ENCODE measurements at places on chromosomes 4 and X.

- DNase-seq = no peak
These were observed 87.0 kb upstream of the TSPAN5 start for GRCh38 chr4:98745366-98745765.

- DNase-seq = no peak
These were observed 10.3 kb upstream of the TRMT2B start for GRCh38 chrX:101062176-101062575.

DNA sequence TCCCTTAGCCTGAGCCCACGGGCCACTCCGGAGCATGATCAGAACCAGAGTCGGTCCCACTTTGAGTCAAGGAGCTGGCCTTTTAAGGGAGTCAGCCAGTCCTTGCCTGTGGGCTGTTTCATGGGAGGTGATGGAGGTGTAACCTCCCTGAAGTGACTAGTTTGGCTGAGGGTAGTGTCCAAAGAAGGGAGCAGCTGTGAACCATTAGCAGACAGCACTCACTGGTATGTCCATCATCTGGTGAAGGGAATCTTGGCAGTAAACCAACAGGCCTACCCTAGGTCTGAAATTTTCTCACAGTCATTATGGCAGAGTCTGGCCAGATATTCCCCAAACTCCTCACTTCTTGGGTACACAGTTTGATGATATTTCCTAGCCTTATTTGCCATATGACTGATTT is 12.3 kb upstream of the REPS2 start:
- no peak for DNase-seq

GRCh38 chrX:153499341-153499740 is 4.6 kb downstream of the BGN start:
- DNase-seq = no peak

- peak; percentile 15 for DNase-seq
These were observed 5.6 kb downstream of the OTC start for GRCh38 chrX:38357747-38358673.

- no peak for DNase-seq
These were observed 216.0 kb downstream of the PTTG2 start for GRCh38 chr4:38176165-38176564.

DNA sequence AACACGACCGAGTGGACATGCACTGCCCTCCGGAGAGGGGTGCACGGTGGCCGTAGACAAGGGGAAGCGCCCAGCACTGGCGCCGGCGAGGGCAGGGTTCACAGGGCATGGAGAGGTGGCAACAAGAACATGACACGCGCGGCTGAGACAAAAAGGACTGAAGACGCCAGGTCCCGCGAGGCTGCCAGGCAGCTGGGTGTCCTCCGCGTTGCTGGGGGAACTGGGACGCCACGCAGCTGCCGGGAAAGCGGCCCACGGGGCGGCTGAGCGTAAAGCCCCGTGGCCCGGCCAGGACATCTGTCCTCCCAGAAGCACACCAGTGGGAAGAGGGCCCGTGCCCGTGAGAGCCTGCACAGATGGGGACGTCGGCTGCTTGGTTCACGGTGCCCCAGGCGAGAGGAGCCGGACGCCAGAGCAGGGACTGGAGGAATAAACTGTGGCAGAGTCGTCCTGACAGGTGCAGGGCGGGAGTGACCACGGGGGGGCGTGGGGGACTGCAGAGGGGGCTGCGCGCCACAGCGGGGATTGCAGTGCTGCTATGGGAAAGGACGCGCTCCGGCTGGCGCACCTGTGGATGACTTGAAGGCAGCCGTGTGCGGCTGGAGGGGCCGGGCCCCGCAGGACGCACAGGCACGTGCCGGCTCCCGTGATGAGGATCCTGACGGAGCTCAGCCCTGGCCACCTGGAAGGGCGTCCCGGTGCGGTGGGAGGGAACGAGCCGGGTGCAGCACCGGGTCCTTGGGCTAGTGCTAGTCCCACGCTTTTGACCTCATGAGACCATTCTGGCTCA is 32.1 kb upstream of the GTPBP6 start:
- no peak for DNase-seq

DNA sequence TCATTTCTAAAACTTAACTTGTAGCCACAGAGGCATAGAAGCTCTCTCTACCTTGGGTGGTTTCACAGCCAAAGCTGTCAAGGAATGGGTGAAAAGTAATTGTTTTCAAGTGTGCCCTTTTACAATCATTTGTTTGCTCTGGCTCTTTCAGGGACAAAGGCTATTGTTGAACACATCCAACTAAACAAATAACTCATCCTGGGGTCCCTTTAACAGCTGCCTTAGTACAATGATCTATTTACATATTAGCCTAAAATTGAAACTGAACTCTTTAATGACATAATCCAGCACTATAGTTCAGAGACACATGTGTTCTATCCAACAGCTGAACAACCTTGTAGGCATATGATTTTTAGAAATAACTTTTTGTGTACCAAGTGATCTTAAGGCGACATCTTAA is 3.7 kb downstream of the HHIP start:
- peak; percentile 57 for DNase-seq

DNA sequence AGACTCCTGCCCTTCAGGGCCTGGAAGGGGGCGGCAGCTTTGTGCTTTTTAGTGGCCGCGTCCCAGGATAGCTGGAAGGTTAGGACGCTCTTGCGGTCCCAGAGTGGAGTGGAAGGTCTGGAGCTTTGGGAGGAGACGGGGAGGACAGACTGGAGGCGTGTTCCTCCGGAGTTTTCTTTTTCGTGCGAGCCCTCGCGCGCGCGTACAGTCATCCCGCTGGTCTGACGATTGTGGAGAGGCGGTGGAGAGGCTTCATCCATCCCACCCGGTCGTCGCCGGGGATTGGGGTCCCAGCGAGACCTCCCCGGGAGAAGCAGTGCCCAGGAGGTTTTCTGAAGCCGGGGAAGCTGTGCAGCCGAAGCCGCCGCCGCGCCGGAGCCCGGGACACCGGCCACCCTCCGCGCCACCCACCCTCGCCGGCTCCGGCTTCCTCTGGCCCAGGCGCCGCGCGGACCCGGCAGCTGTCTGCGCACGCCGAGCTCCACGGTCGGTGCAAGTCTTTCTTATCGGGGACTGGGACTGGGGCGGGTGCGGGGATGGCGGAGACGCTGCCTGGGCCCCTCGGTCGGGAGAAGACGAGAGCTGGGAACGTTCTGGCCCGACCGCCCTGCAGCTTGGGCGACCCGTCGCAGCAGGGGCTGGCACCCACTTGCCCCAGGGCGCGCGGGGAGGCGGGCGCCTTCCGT is at the start of gene EDNRA:
EDNRA (plus strand) TSS at position 207 of the 686 bp plus-strand sequence. CDS start 4,585 bp downstream, outside the sequence.
- no peak for DNase-seq

GRCh38 chrX:153184787-153185186 is 5.7 kb downstream of the MAGEA1 start:
- peak; percentile 18 for DNase-seq

- DNase-seq = no peak
These were observed 1099.9 kb downstream of the RAPGEF2 start for GRCh38 chr4:160202802-160203201.

DNA sequence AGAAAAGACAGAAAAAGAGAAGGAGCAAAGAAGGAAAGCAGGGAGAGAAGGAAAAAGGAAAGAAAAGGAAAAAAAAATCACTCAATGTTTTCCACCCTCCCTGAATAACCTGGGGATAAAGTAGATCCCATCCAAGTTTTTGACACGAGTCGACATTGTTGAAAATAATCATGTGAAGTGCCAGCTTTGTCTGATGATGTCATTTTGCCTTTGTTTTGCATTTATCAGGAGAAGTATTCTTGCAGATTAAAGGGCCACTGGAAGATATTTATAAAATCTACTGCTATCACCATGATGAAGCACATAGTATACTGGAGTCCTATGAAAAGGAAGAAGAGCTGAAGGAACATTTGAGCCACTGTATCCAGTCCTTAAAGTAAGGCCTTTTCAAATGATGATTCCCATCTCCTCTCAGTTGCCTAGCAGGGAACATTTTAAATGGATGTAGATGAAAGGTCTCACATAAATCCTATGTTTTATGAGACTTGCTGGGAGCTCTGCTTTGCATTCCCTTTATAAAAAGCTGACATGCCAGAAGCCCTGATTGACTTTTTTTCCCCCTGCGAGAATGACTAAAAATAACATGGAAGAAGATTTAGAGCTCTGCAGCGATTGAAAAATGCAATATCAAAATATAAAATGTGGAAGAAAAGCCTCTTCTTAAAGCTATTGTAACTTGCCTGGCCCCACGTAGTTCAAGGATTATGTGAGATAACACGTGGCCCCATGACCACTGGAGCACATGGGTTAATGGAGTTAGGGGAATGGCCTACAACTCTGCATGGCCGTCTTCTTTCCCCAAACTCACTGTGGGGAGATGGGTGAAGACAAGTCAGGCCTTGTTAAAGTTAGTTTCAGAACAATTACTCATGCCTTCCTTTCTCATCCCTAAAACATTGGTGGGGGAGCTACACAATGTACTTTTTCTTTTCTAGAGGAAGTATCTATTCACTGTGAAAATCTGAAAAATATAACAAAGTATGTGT is 77.5 kb downstream of the INTS12 start:
- DNase-seq = no peak

DNA sequence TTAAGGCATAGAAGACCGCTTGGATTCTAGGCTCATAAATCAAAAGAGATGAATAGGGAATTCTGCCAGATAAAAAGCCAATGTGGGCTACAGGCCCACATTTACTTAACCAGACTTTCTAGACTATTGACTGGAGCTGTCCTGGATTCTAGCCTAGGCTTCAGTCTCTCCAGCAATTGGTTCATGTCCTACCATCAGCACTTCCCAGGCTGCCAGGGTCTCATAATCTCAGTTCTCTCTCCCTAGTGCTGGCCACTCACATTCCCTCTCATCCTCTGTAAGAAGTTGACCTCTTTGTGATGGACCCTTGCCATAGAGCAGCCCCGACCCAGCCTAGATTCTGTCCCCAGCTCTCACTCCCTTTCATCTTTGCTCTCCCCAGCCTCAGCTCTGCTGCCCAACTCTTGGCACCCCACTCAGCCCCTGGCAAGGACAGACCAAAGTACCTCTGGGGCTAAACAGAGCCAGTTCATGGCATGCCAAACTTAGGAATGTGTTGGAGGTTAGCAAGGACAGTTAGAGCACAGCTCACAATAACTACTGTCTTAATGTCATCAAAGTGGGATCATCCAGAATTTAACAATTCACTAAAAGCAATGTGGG is 396.2 kb downstream of the INPP4B start:
- no peak for DNase-seq

DNA sequence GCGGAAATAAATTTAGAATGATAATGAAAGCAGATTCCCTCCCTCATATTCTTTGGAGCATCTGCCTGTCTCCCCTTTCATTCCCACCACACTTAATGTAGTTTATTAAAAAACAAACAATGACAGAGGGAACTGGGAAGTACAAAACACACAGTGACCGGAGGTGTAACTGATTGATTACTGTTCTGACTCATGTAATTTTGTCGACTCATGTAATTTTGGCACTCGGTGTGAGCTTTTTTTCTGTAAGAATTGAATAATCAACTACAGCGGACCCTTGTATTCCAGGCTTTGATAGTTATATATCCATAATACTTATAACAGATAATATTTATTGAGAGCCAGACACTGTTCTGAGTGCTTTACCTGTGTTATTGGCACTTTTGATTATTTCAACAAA is 110.4 kb downstream of the PALLD start:
- DNase-seq = no peak

- DNase-seq = no peak
These were observed 118.5 kb upstream of the NPFFR2 start for GRCh38 chr4:71913275-71913674.

GRCh38 chr4:174437324-174437723 is 85.0 kb downstream of the HPGD start:
- DNase-seq = no peak

DNA sequence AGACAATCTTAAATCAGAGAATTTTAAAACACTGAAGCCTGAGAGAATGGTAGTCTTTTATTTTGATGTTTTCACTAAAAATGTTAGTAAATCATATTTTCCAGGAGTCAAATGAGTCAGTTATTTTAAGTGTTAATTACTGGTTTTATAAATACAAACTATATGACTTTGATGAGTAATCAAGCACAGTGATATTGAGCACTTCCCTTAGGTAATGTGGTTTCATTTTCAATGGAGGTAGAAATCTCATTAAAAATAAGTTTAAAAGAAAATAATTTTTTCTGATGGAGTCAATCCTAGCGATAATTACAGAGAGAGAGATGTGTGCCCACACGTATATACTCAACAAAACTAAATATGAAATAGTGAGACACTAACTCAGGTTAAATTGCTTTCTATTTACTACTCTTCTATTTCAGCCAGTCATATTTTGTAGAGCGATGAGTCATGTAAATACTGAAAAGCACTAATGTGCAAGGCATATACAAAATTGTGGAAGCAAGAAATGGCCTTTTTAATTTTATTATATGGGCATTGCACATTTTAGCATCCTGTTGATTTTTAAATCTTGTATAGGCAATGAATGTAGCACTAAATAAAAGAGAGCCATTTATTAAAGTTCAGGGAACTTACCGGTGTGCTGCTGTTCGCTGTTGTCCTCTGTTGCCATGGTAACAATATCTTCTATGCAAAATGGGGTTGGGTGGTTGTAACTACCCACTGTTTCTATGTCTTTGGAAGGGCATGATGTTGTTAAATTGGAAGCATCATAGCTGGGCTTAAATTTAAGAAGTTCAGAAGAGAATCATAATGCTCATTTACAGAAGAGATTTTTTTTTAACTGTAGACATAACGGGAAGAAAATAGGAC is 513.7 kb downstream of the TLL1 start:
- no peak for DNase-seq

DNA sequence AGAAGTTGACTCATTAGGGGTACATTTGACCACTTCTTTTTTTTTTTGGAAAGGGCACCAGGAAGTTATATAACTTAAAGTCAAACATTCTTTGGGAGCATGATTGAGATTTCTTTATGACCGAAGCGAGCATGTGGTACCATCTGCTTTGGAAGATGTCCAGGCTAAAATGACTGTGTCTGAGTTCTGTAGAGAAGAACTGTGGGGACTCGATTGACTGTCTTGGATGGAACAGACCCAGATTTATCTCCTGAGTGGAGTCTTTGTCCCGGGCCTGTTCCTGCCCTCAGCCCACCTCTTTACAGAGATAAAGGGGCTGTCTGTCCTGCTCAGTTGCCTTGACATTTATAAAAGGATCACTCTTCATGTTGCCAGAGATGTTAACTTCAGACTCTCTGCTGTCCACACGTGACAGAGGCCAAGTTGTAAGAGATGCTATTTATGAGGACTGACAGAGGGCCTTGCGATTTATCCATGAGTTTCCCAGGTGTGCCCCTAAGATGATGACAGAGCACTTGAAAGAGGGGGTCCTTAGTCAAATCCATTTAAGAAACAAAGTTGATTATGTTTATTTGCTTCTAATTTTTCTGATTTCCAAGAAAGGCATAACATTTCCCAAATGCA is 16.8 kb downstream of the SMIM20 start:
- DNase-seq = no peak

GRCh38 chrX:19571711-19572110 is 56.4 kb upstream of the MAP3K15 start:
- DNase-seq = no peak

DNA sequence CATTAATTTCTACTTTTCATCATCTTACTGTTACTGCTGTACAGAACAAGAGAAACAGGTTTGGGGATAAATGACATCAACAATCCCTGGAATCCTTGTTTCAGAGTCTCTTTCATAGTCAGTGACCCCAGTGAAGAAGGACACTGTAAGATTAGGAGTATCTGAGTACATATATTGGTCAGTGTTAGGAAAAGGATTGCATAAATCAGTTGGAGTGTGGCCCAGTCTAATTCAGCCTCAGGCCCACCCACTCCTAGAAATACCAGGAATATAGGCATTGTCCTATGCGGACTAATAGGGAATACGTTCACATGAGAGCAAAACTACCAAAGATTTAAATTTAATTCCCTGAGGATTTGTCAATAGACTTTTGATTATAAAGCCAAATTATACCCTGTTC is 237.8 kb downstream of the LDB2 start:
- DNase-seq = no peak

- no peak for DNase-seq
These were observed 66.3 kb upstream of the DIPK2B start for GRCh38 chrX:45267007-45267406.

GRCh38 chr4:11438647-11439046 is 10.0 kb upstream of the HS3ST1 start:
- DNase-seq = no peak
